ENCODE measurements at places on chromosomes 16 and 17. TPM values are rescaled to one million over a fixed set of nuclear protein-coding genes. Genes with fewer than 3 reads are reported as not detected.

GRCh38 chr17:35390156-35390555 is 16.7 kb upstream of the SLFN11 start:
- no peak for DNase-seq
- H3K27me3 ChIP-seq, result peaks cover 5% of the 10 kb centered on the region
- H3K4me3 ChIP-seq, result no peak overlapping the region
- no peaks in the 10 kb centered on the region for H3K4me1 ChIP-seq
- H3K36me3 ChIP-seq, result no peaks in the 10 kb centered on the region

DNA sequence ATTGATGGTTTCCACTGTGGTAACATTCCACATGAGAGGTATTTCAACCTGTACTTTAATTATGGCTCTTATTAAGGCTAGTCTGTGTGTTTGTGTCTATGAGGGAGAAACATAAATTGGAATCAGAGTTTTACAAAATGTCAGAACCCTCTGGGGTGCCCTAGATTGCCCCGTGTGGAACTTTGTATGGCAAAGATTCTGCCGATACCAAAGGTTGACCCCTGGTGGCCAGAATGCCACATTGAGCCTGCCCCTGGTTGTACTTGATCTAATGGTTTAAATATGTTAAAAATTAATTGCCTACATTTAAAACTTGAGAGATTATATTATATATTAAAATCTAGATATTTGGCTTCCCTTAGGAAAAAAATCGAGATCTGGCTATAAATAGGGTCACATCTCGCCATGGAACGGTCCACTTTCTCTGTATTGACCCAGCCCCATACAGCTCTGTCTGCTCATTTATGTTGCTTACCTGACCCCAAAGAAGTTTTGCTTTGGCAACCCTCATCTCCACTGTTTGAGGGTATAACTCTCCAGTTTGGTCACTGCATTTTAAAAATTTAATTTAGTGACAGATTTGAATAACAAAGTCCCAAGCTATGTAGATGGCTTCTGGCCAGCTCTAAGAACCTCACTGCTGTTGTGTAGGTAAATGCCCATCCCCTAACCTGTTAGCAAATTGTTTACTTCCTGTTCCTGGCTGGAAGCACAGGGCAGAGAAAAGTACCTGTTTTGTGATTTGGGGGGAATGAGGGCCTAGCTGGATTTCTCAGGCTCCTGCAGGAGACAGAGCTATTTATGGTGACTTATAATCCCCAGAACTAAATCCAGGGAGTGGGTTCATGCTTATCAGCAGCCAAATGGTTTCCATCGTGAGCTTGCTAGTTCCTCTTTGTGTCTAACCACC is 95.0 kb downstream of the PLCG2 start:
- no peaks in the 10 kb centered on the region for H3K27me3 ChIP-seq
- no peak overlapping the region for H3K4me3 ChIP-seq
- H3K27ac ChIP-seq, result no peak overlapping the region
- peaks cover 11% of the 10 kb centered on the region for H3K4me1 ChIP-seq
- DNase-seq, result peak; percentile 63
- no peaks in the 10 kb centered on the region for H3K36me3 ChIP-seq

- H3K36me3 ChIP-seq, result no peaks in the 10 kb centered on the region
- no peak overlapping the region for H3K27ac ChIP-seq
- H3K4me1 ChIP-seq, result no peaks in the 10 kb centered on the region
- no peak for DNase-seq
- no peak overlapping the region for H3K4me3 ChIP-seq
Measured at GRCh38 chr16:49410226-49410625, 36.6 kb downstream of the C16orf78 start.

DNA sequence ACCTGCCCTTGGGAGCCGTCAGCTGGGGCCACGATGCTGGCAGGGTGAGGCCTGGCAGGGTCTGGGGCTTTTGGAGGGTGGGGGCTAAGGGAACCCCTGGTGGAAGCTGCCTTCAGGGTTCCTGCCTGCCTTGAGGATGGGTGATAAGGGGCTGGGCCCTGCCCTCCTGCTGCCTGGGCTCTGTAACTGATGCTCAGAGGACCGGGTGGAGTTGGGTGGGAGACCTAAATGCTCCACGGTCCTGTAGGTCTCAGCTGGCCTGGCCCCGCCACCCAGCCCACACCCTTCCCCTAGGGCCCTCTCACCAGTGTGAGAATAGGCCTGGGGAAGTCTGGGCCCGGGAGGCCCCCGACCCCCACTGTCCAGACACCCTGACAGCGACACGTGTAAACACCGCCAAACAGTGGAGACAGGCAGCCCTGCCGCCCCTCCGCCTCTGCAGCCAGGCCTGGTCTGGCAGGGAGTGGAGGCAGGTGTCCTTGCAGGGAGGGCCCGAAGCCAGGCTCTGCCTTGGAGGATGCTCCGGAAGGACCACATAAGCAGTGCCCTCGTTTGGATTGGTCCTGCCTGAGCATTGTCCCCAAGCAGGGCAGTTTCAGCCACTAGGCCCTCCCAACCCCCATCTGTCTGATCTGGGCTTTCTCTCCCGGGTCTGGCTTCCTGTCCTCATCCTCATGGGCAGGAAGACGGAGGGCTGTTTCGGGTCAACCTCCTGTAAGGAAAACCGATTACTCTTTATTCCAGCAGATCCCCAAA is 6.5 kb upstream of the BAHCC1 start:
- DNase-seq, result no peak
- no peak overlapping the region for H3K4me3 ChIP-seq

DNA sequence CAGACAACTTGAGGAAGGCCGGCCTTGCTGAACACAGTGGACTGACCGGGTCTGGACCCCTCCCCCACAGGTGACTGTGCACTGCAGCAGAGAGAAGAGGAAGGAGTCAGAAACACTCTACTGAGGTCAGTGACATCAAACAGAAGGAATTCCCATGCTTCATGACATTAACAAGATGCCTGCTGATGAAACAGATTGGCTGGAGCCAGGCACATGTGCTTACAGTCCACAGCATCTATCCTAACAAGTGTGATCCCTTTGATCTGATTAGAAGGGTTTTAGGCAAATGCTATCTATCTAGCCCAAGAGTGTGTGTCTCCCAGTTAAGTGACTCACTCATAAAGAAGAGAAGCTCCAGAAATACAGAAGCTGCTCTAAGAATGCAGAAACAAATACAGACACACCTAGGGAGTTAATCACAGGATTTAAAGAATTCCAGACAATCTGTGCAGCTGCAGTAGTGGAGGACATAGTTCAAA is 90.2 kb downstream of the SYCE1L start:
- H3K27me3 ChIP-seq, result no peaks in the 10 kb centered on the region
- H3K27ac ChIP-seq, result peak overlapping the region; percentile 64
- DNase-seq, result peak; percentile 65
- peaks cover 31% of the 10 kb centered on the region for H3K4me1 ChIP-seq
- H3K36me3 ChIP-seq, result peaks cover 15% of the 10 kb centered on the region

DNA sequence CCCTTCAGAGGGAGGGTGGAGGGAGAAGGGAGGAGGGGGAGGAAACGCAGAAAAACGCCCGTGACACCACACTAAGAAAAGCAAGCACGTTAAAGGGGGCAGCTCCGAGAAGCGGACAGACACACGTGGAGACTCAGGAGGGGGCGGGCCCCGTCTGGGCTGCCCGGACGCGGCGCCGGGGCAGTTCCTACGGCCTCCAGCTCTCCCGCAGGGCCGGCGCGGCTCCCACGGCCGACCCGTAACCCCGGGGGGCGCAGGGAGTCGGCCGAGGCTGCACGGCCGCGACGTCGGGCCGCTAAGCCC is 362 bp downstream of the KLHDC4 start:
- DNase-seq, result peak; percentile 38
- peaks cover 8% of the 10 kb centered on the region for H3K4me1 ChIP-seq
- peak overlapping the region; percentile 78 for H3K4me3 ChIP-seq
- peak overlapping the region; percentile 92 for H3K27ac ChIP-seq

GRCh38 chr17:44351961-44352827 is 7.1 kb downstream of the GRN start:
- no peaks in the 10 kb centered on the region for H3K27me3 ChIP-seq
- DNase-seq, result no peak
- no peak overlapping the region for H3K4me3 ChIP-seq
- H3K36me3 ChIP-seq, result peaks cover 6% of the 10 kb centered on the region

DNA sequence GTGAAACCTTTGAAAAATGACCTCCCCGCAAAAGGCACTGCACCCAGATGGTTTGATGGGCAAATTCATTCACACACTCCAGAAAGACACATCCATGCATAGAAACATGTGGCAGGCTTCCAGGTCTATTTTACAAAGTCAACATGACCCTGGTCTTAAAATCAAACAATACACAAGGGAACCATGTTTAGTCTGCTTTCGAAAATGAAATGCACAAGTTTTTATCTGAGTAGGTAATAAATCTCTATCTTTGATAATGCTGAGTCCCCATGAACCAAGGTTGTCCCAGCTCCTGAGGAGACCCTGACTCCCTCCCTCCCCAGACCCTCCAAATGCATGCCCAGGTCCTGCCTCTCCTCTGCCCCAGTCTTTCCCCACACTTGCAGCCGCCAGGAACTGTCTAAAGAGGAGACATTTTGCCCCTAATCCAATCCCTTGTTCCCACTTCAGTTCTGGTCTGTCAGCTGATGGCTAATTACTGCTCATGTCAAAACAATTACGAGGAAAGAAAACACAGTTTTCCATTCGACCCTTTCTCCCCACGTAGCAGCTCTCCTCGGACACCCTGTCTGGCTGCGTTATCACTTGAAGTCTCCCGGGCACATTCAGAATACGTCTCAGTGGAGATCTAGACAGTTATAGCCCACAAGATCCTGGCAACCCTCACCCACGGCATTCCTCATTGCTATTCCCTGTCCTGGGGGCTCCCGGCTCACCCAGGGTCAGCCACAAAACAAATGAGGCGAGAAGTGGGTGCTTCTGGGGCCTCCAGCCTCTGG is 68.8 kb upstream of the RCVRN start:
- no peaks in the 10 kb centered on the region for H3K36me3 ChIP-seq
- DNase-seq, result no peak
- no peak overlapping the region for H3K27ac ChIP-seq
- no peaks in the 10 kb centered on the region for H3K27me3 ChIP-seq

DNA sequence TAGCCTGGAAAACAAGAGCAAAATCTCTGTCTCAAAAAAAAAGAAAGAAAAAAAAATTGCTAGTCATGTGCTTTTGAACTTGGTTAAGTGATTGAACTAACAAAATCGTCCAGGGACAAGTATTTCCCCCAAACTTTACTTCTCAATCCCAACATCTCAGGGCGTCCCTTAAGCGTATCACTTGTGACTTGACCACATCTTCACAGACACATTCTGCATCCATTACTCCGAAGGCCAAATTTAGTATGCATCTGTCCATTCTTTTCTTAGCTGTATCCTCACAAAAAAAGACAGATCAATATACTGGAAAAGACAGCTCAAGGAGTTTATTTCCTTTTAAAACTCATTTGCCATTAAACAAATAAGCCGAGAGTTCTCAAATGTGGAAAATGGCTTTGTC is 5.9 kb upstream of the JPT1 start:
- no peak for DNase-seq
- H3K4me1 ChIP-seq, result peaks cover 18% of the 10 kb centered on the region
- H3K27ac ChIP-seq, result peak overlapping the region; percentile 87
- no peaks in the 10 kb centered on the region for H3K27me3 ChIP-seq
- no peaks in the 10 kb centered on the region for H3K36me3 ChIP-seq

GRCh38 chr17:57811638-57812280 is 38.1 kb downstream of the MRPS23 start:
- DNase-seq, result no peak
- H3K36me3 ChIP-seq, result no peaks in the 10 kb centered on the region
- H3K4me1 ChIP-seq, result no peaks in the 10 kb centered on the region
- no peaks in the 10 kb centered on the region for H3K27me3 ChIP-seq

- no peaks in the 10 kb centered on the region for H3K36me3 ChIP-seq
- no peaks in the 10 kb centered on the region for H3K4me1 ChIP-seq
- no peak overlapping the region for H3K4me3 ChIP-seq
- no peak for DNase-seq
Measured at GRCh38 chr17:77025781-77026180, 115.0 kb upstream of the SEC14L1 start.

DNA sequence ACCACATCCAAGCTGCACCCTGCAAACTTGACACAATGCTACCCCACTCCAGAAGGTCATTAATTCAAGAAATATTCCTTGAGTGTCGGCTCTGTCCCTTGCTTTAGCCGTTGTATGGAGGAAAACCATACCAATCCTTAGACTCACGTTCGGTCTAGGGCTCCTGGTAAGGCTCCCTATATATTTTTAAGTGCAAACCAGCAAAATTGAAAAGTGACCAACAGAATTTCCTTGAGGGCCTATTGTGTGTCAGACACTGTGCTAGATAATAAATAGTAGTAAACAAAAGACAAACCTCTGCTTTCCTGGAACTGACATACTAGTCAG is 390 bp upstream of the BBS2 start:
- DNase-seq, result no peak
- no peaks in the 10 kb centered on the region for H3K36me3 ChIP-seq
- peak overlapping the region; percentile 76 for H3K4me3 ChIP-seq
- peaks cover 13% of the 10 kb centered on the region for H3K4me1 ChIP-seq
- no peak overlapping the region for H3K27ac ChIP-seq
- H3K27me3 ChIP-seq, result no peaks in the 10 kb centered on the region

- no peak overlapping the region for H3K27ac ChIP-seq
- H3K4me1 ChIP-seq, result peaks cover 3% of the 10 kb centered on the region
- H3K27me3 ChIP-seq, result peaks cover 8% of the 10 kb centered on the region
- DNase-seq, result no peak
Measured at GRCh38 chr16:73190256-73190655, 142.3 kb upstream of the ZFHX3 start.

DNA sequence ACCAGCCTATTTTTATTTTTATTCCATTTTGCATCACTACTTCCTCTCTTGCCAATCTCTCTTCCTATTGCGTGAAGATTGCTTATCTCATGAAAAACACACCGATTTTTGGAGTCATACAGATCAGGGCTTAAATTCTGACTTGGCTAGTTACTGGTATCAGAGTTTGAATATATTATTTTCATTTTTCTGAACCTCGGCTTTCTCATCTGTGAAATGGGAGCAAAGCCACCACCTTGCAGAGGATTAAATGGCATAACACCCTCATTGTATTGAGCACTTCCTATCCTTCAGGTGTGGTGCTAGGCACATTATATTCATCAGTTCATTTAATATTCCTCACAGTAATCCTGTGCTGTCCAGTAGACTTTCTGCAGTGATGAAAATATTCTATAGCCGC is 208.8 kb downstream of the HAPSTR1 start:
- DNase-seq, result no peak
- no peaks in the 10 kb centered on the region for H3K36me3 ChIP-seq
- H3K4me3 ChIP-seq, result no peak overlapping the region
- H3K27ac ChIP-seq, result no peak overlapping the region

CLDN7 gene
- total RNA-seq, result 27.9 TPM

KRTAP1-1 gene
- total RNA-seq, result not detected

LRRC37A gene
- 0.88 TPM for total RNA-seq

AIPL1 gene
- total RNA-seq, result not detected

CA5A gene
- total RNA-seq, result not detected

TBC1D26 gene
- total RNA-seq, result not detected

KRT20 gene
- not detected for total RNA-seq

FKBP10 gene
- 168 TPM for total RNA-seq

NDE1 gene
- total RNA-seq, result 90.2 TPM

SKAP1 gene
- 0.51 TPM for total RNA-seq

CCDC144A gene
- total RNA-seq, result 2.9 TPM

ARHGAP27 gene
- 47.0 TPM for total RNA-seq

Measured in endothelial cell of umbilical vein (primary cell).